ENCODE measurements at places on chromosomes 1 and 21. TPM values are rescaled to one million over a fixed set of nuclear protein-coding genes. Genes with fewer than 3 reads are reported as not detected.

The PTPN7 gene
- 0.29 TPM for polyA plus RNA-seq

The PTPRF gene
- polyA plus RNA-seq = 147 TPM

The KCNJ9 gene
- polyA plus RNA-seq = 19.0 TPM

The FALEC gene
- not detected for polyA plus RNA-seq
